ENCODE measurements at places on chromosomes 5 and 9.

DNA sequence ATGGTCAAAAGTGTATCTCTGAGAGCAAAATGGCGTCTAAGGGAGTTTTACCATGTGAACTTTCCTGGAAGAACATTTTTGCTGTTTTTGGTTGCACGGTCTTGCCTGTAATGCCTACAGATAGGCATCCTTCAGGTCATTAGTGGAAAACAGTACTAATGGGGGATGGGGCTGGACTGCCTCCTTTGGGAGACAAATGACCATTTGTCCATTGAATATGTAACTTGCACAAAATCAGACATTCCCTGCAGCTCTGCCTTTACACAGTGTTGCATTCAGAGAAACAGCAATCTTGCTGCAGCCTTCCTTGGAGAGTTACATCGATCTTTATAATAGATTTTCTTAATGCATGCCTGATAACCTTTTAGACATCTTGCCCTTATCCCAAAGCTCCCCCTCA is 138.5 kb upstream of the EGFLAM start:
- DNase-seq: no peak

- no peak for DNase-seq
Observed at GRCh38 chr9:34999576-34999975, 10.0 kb downstream of the DNAJB5 start.

DNA sequence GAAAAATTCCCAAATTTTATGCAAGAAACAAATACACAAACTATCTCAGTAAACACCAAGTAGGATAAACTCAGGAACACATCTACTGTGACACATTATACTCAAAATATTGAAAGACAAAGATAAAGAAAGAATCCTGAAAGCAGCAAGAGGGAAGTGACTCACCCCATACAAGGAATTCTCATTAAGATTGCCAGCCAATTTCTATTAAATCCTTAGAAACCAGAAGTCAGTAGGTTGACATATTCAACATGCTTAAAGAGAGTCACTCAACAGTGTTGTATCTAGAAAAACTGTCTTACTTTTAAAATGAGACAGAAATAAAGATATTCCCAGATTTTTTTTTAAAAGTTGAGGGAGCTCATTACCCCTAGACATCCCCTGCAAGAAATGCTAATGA is 15.5 kb downstream of the SPATA31E1 start:
- DNase-seq: no peak

- no peak for DNase-seq
Observed at GRCh38 chr9:16363073-16363781, 507.2 kb downstream of the BNC2 start.

DNA sequence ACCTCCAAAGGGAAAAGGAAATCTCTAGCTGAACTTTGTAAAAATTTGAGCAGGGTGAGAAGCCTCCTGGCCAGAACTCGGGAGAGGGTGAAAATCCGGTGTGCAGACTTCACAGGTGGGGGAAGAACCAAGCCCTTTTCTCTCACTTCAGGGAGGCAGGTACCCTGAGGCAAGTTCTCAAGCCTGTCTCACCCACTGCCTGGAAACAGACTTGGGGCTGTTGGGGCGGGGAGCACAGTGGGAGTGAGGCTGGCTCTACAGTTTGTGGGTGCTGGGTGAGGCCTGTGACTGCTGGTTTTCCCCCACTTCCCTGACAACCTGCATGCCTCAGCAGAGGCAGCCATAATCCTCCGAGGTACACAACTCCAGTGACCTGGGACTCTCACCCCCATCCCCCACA is 187.1 kb downstream of the KIF4B start:
- DNase-seq: no peak

DNA sequence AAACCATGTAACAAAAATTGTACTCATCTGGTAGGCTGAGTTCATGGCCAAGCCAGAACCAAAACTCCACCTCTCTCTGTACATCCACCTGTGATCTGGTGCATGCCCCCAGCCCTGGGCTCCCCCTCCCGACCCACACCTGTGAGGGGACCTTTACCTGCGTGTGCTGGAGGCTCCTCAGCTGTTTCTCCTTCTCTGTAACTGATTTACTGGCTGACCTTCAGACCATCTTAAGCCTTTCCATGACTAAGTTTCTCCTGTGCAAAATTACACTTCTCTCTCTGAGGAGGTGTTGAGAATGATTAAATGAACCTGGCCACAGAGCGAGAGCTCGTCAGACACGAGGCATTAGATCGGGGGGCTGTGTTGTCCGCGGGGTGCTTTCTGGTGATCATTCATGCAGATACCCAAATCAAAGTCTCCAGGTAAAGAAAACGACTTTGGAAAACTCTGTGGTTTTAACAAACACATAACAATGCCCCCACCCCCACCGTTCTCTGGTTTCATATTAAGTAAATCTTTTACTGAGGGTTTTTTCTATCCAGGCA is 136.4 kb downstream of the SEMA5A start:
- no peak for DNase-seq

DNA sequence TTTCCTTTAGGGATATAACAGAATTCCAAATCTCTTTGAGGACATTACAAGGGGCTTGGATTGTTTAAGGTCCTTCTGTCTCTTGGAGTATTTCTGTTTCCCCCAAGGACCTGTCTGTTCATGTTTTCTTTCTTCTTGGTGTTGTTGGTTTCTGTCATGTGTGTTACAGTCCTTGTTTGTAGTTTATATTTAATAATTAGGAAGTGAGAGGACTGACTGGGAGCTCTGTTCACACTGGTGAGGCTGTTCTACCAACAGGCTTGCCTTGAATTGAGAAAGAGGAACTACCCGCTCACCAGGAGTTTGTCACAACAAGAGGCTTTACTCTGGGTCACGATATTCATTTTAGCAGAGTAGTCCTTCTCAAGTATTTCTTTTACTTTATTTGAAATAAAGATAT is 119.2 kb upstream of the SV2C start:
- DNase-seq: peak; percentile 2

- DNase-seq: no peak
Observed at GRCh38 chr5:6899221-6899620, 186.0 kb downstream of the TENT4A start.

GRCh38 chr9:132673355-132673754 is 3.1 kb downstream of the GTF3C4 start:
- peak; percentile 7 for DNase-seq

GRCh38 chr5:38253759-38254158 is 4.6 kb upstream of the EGFLAM start:
- DNase-seq: no peak
